ENCODE measurements at places on chromosomes 2 and 18. TPM values are rescaled to one million over a fixed set of nuclear protein-coding genes. Genes with fewer than 3 reads are reported as not detected.

Gene TDRD15
- not detected for total RNA-seq

Gene TXNDC2
- total RNA-seq: not detected

Gene DOK1
- 3.1 TPM for total RNA-seq

Gene PFN4
- total RNA-seq: 0.33 TPM

Gene TNFAIP6
- total RNA-seq: 0.50 TPM

Gene HOXD13
- total RNA-seq: not detected

Gene ZNF512
- total RNA-seq: 17.2 TPM

Gene PLEK
- 0.09 TPM for total RNA-seq

Gene MARCHF4
- 4.0 TPM for total RNA-seq

Gene ITPRIPL1
- not detected for total RNA-seq

Gene POTEC
- total RNA-seq: not detected

Gene SLC9A4
- 0.07 TPM for total RNA-seq

Gene IL1R1
- total RNA-seq: 8.7 TPM

Gene SCG2
- total RNA-seq: not detected

Gene GALNT13
- total RNA-seq: not detected

Gene ANKRD62
- total RNA-seq: not detected

Gene SNRPD1
- total RNA-seq: 68.6 TPM

Gene TPO
- total RNA-seq: not detected

Gene CYRIA
- total RNA-seq: 0.51 TPM

Gene DLGAP1
- 1.7 TPM for total RNA-seq

Gene LRATD1
- total RNA-seq: 14.8 TPM

Gene HOXD9
- not detected for total RNA-seq

Gene TLK1
- total RNA-seq: 60.1 TPM

Gene ZAP70
- not detected for total RNA-seq

Gene SAG
- not detected for total RNA-seq

Gene STK36
- 26.4 TPM for total RNA-seq

Gene ZNF532
- 68.7 TPM for total RNA-seq

Gene ABCA12
- total RNA-seq: 38.2 TPM

Gene KCNF1
- total RNA-seq: 2.5 TPM

Gene DSG4
- under 0.01 TPM for total RNA-seq

Gene C2orf15
- total RNA-seq: 0.59 TPM

Gene IFIH1
- 6.2 TPM for total RNA-seq
